SK-N-DZ (cell line): ENCODE measurements at places on chromosomes 3 and 15.
A peak's percentile ranks its signal among the peaks of the same experiment; 100 is the strongest.

DNA sequence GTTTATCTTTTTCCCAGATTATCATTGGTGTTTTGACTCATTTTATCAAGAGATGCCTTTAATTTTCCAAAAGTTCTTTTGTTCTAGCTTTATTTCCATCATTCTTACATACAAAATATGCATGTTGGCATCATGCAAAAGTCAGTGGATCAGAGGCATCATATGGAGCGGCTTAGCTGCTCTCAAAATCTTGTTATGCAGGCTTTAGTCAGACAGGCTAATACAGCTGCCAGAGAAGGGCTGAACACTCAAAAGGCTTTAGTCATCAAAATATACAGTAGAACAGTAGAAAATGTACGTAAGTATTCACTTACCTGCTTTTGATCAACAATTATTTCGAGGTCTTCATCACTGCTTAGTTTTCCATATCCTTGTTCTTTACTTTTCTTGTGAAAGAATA lies 65.5 kb downstream of the PEX5L start:
- DNase-seq = no peak

DNA sequence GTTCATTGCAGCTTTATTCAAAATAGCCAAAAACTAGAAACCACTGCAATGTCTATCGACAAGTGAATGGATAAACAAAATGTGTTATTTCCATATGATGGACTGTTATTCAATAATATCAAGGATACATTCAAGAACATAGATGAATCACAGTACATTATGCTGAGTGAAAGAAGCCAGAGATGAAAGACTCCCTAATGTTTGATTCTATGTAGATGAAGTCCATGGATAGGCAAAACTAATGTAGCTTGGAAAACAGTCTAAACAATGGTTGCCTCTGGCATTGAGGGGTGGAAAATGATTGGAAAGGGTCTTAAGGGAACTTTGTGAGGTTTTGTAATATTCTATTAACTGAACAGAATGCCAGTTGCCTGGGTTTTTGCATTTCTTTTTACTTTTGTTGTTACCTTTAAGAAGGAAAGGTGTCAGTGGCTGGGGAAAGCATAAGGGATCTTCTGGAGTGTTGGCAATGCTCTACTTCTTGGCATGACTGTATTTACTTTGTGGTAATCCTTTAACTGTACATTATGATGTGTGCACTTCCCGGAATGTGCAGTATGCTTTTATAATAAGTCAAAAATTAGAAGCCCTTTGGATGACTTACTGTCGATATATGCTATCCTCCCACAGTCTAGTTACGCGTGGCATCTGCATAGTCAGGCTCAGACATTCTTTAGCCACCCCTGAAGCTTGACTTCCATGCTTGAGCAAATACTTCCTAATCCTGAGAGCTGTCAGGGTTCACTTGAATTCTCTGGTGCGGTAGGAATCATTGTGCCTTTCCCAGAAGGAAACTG lies 20.5 kb upstream of the ATP10A start:
- DNase-seq = no peak

DNA sequence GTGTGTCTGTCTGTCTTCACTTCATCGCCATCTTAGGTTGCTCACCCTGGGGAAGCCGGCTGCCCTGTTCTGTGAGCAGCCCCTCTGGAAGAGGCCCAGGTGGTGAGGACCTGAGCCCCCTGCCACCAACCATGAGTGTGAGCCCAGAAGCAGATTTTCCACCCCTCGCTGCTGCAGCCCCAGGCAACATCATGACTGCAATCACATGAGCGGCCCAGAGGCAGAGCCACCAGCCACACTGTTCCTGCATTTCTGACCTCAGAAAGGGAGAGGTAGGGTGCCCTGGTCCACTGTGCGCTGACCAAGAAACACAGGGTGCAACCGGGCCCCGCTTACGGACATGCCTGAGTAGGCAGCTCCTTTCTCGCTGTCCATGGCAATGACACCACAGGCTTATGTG lies 92.3 kb upstream of the IQSEC1 start:
- DNase-seq = no peak

- DNase-seq = no peak
These were observed 19.7 kb upstream of the MFGE8 start for GRCh38 chr15:88932875-88933330.

GRCh38 chr15:78127882-78128281 lies 3.4 kb downstream of the CIB2 start:
- no peak for DNase-seq

DNA sequence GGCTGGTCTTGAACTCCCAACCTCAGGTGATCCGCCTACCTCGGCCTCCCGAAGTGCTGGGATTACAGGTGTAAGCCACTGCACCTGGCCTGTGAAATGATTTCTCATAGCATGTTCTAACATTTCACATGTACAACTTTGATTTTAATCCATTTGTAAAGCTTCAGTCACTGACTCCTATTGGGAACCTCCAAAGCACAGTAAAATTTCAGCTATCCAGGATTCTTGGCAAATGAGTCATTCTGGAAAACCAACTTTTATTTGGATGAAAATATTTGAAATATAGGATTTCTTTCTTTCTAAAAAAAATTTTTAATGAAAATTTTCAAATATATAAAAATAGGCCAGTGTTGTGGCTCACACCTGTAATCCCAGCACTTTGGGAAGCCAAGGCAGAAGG lies 2.7 kb upstream of the LMAN1L start:
- DNase-seq = no peak

DNA sequence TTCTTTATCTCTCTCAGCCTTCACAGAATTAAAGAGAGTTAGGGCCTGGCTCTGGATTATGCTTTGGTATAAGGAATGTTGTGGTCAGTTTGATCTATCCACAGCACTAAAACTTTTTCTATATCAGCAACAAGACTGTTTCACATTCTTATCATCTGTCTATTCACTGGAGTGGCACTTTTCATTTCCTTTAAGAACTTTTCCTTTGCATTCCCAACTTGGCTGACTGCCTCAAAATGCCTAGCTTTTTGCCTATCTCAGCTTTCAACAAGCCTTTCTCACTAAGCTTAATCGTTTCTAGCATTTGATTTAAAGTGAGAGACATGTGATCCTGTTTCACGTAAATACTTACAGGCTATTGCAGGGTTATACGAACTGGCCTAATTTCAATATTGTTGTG lies 471.8 kb downstream of the GBE1 start:
- no peak for DNase-seq

GRCh38 chr3:116083683-116084082 lies 361.6 kb downstream of the LSAMP start:
- DNase-seq = no peak

DNA sequence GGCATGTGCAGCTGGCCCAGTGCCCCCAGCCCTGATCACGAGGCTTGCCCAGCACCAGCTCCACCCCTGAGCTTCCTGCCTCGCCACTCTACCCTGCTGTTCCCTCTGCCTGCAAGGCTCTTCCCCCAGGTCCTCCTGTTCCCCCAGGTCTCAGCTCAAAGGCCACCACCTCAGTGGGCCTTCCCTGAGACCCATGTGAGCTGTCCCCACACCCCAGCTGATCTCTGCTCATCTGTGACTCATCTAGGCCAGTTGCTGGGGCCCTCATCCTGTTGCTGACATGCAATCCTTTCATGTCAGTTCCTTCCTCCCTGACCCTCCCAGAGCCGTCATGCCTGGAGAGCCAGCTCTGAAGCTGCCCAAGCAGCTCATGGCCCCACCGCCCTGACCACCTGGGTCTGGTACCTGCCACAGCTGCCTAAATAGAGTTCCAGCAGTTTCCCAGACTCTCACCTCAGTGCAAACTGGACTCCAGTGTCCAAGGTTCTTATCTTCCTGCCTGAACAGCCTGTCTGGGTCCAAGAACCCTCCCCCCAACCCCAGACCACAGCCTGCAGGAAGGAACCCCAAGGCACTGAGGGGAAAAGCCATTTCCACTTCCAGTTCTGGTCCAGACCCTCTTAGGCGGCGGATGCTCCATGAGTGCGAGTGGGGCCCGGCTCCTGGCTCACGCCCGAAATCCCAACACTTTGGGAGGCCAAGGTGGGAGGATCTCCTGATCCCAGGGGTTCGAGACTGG lies 116.6 kb upstream of the IQSEC1 start:
- DNase-seq = no peak

DNA sequence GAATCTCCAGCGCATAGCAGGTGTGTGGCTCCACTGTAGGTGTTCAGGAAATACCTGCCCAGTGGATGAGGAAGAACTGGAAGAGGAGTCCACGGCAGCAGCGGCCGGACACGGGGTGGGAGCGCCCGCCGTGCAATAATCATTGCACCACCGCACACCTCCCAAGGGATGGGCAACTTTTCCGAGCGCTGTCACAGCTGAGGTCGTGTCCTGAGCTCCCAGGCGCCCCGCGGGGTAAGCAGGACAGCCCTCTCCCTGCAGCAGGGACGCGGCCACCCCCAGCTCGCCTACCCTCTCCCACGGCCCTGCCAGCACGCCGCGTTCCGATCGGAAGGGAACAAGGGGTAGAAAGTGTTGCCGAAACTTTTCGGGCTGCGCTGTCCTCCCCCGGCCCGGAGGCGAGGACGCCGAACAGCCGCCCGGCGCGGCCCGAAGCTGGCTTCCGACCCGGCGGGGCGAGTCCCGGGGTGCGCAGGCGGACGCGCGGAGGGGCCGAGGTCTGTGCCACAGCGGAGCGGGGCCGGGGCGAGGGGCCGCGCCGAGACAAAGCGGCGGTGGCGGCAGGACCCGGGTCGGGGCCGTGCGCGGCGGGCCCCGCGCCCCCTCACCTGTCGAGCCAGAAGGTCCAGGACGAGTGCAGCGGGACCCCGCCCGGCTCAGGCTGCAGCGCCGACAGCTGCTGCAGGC lies 475 bp downstream of the EIF4E3 start:
- peak; percentile 26 for DNase-seq

DNA sequence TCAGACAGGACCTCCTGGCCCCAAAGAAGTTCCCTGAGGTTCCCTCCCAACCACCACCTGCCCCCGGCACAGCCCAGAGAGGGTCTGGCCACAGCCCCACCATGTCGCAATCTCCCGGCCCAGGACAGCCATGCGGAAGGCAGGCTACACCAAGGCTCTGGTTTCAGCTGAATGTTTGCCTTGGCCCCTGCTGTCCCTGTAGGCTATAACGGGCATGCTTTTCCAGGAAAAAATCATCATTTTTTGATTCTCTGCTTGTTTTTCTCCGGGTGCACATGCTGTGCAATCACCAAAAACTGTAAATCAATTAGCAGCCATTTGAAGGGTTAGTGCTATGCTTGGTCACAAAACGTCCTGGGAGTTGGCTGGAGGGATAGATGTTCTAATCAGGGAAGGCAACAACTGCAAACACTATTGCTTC lies 142.7 kb upstream of the IGF1R start:
- no peak for DNase-seq

- DNase-seq = peak; percentile 23
These were observed 289.8 kb upstream of the ROPN1 start for GRCh38 chr3:124281453-124282316.

DNA sequence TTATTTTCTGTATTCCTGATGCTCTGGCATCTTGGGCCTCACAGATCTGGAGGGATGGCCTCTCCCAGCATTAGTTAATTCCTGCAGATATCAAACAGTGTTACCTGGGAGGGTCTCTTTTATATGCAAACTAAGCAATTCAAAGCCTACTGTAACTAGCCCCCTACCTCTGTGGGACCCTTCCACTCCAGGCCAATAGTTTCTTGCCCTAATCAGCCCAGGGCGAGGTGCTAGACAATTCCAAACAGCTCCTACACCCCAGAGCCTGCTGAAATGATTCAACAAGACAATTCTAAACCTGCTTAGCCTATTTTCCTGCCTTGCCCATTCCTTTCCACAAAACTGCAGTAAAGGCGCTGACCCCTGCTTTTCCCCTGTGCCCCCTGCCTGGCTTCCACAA lies 106.6 kb upstream of the IGSF10 start:
- no peak for DNase-seq

DNA sequence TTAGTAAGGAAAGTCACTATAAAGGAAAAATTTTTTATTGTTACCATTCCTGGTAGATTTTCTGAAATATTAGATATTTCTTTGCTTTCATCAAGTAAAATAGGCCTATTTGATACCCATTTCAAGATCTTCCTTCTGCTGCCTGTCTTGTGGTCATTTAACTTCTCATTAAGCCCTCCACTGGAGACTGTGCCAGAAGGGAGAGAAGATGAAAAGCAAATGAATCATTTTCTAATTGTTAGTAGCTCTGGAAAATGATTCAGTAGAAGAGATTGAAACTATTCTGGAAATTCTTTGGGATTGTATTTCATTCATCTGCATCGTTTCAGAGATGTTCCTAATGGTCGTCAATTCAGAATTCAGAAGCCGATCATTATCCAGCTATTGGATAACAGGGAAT lies 3.2 kb downstream of the KCTD6 start:
- DNase-seq = no peak

DNA sequence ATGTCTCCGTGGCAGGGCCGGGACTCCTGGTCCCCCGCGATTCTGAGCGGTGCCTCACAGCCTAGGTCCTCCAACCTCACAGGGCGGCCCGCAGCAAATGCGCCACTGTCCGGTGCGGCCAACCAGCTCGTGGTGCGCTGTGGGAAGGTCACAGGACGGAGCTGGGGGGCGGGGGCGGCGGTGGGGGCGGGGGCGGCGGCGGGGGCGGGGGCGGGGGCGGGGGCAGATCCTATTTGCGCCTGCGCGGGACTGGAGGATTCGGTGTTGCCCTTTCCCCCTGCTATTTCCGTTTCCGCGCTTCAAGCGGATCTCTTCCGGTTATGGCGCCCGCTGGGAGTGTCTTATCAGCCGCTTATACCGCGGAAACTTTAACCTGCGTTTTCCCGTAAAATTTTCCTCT lies 106.7 kb upstream of the SNRPN start:
- peak; percentile 52 for DNase-seq

DNA sequence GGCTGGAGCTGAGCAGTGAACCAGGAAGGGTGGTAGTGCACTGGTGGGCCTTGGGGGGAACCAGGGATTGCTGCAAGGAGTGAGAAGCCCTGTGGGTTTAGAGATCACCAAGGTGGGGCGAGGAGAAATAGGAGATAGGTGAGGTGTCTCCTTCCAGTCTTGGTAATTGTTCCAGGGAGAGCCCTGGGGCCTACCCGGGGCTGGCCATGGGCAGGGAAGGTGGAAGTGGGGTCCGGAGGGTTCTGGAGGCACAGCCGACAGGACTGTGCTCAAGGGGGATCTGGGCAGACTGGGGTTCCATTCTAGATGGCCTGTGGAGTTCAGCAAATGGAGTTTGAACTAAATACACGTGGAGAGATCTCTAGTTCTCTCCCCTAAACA lies 4.5 kb downstream of the CHST13 start:
- no peak for DNase-seq
